ENCODE measurements at places on chromosomes 5 and 9.

DNA sequence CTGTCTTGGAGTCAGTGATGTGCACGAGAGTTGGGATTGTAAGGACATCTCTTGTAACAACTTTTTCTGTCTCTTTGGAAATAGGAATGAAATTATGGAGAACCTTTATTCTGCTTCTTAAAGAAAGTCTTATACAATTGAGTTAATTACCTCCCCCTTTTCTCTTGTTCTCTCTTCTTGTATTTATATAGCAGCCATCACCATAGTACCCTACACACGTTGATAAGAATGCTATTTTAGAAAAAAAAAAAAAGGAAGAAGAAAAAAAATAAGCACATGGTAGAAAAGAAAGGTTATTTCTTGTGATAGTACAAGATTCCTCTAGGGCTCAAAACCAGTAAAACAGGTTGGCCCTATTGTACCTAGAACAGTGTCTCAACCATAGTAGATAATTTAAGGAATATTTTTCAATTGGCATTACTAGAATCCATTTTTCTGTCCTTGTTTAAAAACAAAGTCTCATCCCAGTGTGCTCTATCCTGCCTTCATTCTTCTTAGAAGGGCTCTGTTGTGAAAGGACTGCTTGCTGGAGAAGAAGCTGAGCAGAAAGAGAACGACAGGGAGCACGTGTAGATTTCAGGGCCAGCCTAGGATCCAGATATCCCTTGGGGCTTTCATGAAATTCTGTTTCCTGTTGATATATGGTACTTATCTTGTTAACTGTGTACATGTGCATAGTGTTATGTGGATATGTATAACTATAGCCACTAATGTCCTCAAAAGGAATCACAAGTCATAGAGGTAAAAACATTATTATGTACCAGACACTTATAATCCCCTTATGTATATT, 392.3 kb upstream of the MEF2C start:
- no peak for DNase-seq

- DNase-seq: no peak
Measured at GRCh38 chr9:134640506-134641172, 964 bp upstream of the COL5A1 start.

- no peak for DNase-seq
Measured at GRCh38 chr9:5543875-5544702, 33.8 kb downstream of the PDCD1LG2 start.

GRCh38 chr9:106146066-106146840, 451.9 kb downstream of the TMEM38B start:
- DNase-seq: no peak

DNA sequence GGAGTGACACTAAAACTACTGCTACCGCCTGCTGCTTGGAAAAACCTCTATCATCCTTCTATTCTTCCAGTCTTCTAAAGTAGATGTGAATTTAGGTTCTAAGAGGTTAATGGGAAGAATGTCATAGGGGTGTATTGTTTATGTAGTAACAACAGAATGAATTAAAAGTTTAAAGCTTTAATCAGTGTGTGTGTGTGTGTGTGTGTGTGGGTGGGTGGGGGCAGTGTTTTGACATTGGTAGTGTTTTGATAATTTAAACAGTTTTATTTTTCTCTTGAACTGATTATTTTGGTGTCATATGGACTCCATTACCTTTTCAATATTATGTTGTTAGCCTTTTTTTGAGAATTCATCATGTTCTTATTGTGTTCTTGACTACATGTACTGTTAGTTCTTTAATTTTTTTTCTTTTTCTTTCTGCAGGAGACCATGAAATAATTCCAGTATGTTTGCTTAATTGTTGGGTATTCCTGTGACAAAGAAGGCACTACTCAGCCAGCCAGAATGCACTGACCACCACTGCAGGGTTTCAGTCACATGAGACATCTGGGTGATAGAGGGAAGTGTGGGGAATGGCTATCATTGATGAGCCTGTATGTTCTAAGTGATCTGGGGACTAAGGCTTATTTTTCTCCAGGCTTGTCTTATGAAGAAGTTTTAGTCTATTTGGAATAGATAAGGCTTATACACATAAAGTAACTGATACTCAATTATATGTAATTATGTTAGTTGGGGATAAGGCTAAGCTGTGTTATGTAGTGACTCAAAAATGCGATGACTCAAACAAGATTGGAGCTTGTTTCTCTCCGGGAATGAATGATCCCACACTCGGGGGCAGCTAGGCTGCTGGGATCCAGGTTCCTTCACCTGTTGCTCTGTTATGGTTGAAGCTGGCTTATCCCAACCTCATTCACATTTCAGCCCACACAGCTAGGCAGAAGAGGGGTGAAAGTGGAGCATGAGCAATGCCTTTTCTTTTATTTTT, 50.2 kb upstream of the ACTBL2 start:
- DNase-seq: no peak

GRCh38 chr9:91966503-91966902, 16.5 kb upstream of the ROR2 start:
- DNase-seq: no peak

DNA sequence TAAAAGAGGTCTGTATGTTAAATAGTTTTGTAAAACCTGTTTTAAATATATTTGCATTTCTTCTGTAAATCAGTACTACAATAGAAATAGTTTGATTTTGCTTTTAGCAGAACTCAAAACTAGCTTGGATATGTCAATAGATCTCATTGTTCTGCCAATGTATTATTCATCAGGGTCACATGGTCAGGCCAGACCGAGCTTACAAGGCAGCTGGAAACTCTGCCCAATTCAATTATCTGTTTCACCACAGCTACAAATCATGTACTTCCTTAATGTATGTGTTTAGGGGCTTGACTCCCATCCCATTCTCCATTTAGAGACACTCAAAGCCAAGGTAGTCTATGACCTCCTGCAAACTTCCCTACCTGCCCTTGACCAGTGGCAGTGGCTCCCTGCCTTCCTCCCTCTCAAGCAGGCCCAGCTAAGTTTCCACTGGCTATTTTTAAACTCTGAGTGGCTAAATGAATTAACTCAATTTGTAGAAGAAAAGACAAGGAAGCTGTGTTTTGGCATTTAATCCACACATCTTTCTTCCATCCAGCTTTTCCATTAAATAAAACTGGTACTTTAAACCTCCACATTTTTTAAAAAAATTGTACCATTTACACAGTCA, 46.4 kb upstream of the SELENOP start:
- DNase-seq: no peak

GRCh38 chr9:134385915-134386314, 59.7 kb downstream of the RXRA start:
- no peak for DNase-seq

DNA sequence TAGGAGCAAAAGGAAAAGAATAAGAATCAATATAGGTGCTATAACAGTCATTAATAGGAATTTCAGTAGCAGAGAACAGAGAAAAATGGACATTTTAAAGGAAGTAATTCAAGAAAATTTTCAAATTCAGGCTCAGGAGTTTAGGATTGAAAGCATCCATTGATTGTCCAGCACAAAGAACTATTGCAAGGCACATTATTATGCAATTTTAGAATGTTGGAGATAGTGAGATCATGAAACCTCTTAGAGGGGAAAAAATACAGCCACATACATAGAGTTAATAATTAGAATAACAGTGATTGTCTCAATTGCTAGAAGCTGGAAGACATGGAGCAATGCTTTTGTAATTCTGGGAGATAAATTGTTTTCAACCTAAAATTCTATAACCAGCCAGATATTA, 31.5 kb downstream of the CNTLN start:
- DNase-seq: no peak

DNA sequence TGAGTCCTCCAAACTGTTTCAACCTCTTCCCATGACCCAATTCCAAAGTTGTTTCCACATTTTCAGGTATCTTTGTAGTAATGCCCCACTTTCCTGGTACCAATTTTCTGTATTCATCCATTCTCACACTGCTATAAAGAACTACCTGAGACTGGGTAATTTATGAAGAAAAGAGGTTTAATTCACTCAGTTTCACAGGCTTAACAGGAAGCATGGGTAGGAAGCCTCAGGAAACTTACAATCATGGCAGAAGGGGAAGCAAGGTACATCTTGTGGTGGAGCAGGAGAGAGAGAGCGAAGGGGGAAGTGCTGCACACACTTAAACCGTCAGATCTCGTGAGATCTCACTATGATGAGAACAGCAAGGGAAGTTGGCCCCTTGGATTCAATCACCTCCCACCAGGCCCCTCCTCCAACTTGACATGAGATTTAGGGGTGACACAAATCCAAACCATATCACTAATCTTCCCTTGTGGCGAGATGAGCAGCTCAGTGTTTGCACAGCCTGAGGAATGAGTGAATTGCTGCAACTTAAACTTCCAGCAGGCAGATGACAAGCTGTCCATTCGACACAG, 42.9 kb downstream of the TRIP13 start:
- no peak for DNase-seq

- no peak for DNase-seq
Measured at GRCh38 chr5:137329586-137330296, 169.4 kb downstream of the SPOCK1 start.

DNA sequence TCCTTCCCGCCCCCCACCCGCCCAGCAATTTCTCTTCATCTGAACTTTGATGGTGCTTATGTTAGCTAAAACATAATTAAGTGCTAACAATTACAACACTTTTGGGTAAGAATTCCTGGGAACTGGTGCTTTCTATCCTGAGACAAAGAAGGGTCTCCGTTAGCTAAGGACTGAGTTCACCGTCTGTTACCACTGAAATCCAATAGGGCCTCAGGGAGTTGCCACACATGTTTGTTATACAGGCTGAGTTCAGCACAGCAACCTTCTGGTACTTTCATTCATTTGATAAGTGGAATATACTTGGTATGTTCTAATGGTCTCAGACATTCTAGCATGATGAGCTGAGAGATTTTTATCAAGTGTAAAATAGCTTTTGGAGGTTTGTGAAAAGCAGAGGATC, 437.9 kb downstream of the EFNA5 start:
- no peak for DNase-seq

DNA sequence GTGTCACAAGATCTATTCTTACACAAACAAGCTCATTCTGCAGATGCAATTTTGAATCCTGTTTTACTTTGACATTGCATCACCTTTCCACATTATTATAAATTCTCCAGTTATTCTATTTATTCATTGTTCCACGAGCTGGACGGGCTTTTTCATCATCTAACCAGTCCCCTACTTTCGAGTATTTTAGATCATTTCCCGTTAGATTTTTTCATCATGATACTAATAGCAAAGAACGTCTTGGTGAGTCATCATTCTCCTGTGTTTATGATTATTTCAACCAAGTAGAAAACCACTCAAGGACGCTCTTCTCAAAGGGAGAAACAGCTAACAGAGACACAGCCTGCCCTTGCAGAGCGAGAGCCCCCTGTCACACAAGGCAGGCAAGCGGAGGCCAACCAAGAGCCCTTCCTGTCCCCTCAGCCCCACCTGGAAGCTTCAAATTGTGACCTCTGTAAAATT, 15.1 kb downstream of the BBLN start:
- DNase-seq: no peak

DNA sequence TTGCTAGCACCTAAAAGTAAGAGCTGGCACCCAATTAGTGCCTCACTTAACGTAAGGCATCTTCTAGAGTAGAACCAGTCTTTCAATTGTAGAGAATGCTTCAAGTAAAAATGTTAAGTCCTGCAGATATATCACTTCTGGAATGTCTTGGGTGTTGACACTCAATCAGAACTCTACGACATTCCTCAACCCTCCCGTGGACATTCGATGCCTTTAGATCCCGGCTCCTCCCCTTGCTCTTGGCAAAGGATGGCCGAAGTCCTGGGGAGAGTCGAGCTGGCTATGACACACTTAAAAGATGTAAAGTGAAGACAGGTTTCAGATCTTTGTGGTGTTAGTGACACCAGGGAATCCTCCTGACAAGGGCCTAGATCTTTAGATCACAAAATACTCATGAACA, 87.5 kb upstream of the ERCC6L2 start:
- DNase-seq: no peak

- no peak for DNase-seq
Measured at GRCh38 chr9:85534340-85534739, 207.4 kb downstream of the AGTPBP1 start.

DNA sequence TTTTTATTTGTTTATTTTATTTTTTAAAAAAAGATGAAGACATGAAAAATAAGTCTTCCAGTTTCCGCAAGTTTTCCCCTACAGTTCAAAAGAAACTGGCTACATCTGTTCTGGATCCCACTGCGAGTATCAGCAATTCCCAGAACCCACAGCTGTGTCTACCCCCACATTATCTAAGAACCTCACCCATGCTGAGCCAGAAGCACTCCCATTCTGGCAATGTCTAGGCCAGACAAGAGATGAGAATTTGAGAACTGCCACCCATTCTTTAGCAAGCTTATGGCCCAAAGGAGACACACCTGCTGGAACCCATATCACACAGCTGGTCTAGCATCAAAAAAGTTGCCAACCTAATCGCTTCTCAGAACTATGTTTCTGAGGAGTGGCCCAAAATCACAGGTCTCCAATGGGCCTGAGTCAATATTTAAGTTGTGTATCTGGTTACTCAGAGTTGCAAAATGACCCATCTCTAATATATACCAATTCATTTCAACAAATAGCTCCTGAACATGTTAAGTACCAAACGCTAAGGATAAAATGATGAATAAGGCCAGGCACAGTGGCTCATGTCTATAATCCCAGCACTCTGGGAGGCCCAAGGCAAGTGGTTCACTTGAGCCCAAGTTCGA, 27.1 kb downstream of the MTMR12 start:
- no peak for DNase-seq

- DNase-seq: no peak
Measured at GRCh38 chr5:107215611-107216010, 455.1 kb downstream of the EFNA5 start.

- DNase-seq: no peak
Measured at GRCh38 chr5:172687940-172688339, 46.9 kb downstream of the NEURL1B start.

GRCh38 chr9:69452110-69452782, 127.2 kb downstream of the ENTREP1 start:
- DNase-seq: no peak

GRCh38 chr5:34941936-34942335, 12.6 kb downstream of the DNAJC21 start:
- DNase-seq: no peak

GRCh38 chr5:181219262-181220177, 3.6 kb upstream of the TRIM41 start:
- DNase-seq: no peak

DNA sequence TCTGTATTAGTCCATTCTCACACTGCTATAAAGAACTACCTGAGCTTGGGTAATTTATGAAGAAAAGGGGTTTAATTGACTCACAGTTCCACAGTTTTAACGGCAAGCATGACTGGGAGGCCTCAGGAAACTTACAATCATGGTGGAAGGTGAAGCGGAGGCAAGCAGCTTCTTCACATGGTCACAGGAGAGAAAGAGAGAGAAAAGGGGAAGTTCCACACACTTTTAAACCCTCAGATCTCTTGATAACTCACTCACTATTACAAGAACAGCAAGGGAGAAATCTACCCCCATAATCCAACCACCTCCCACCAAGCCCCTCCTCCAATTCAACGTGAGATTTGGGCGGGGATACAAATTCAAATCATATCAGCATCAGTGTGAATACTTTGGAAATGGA, 133.4 kb upstream of the SLC30A5 start:
- DNase-seq: no peak

GRCh38 chr5:141094481-141095262, at the start of gene PCDHB2:
PCDHB2 (plus strand) TSS chr5:141094615; CDS start chr5:141094791, 176 bp downstream.
- no peak for DNase-seq

- no peak for DNase-seq
Measured at GRCh38 chr5:142808878-142809598, 38.9 kb downstream of the ARHGAP26 start.

Measured in DMS79 (cell line).